Adipose tissue (tissue), 3 donors: ENCODE measurements at places on chromosomes 5 and 9. TPM values are rescaled to one million over a fixed set of nuclear protein-coding genes. Genes with fewer than 3 reads are reported as not detected.

Gene SHOC1
- not detected for polyA plus RNA-seq

Gene RNF183
- 0.25 TPM for polyA plus RNA-seq

Gene PCDHA4
- 1.7 TPM for polyA plus RNA-seq

Gene OR1J2
- polyA plus RNA-seq = not detected

Gene CNTLN
- 6.4 TPM for polyA plus RNA-seq

Gene ENTPD2
- polyA plus RNA-seq = 1.3 TPM

Gene INSYN2B
- not detected for polyA plus RNA-seq

Gene CCL21
- 362 TPM for polyA plus RNA-seq

Gene CAMK2A
- polyA plus RNA-seq = 0.07 TPM

Gene OLFM1
- 6.5 TPM for polyA plus RNA-seq

Gene PCDHB12
- 1.2 TPM for polyA plus RNA-seq

Gene CCDC107
- 121 TPM for polyA plus RNA-seq

Gene DPYSL3
- 77.3 TPM for polyA plus RNA-seq

Gene GLDC
- 0.07 TPM for polyA plus RNA-seq

Gene SH3GL2
- 0.58 TPM for polyA plus RNA-seq

Gene SPATA31D3
- not detected for polyA plus RNA-seq
